ENCODE measurements at places on chromosomes 3 and 15.

DNA sequence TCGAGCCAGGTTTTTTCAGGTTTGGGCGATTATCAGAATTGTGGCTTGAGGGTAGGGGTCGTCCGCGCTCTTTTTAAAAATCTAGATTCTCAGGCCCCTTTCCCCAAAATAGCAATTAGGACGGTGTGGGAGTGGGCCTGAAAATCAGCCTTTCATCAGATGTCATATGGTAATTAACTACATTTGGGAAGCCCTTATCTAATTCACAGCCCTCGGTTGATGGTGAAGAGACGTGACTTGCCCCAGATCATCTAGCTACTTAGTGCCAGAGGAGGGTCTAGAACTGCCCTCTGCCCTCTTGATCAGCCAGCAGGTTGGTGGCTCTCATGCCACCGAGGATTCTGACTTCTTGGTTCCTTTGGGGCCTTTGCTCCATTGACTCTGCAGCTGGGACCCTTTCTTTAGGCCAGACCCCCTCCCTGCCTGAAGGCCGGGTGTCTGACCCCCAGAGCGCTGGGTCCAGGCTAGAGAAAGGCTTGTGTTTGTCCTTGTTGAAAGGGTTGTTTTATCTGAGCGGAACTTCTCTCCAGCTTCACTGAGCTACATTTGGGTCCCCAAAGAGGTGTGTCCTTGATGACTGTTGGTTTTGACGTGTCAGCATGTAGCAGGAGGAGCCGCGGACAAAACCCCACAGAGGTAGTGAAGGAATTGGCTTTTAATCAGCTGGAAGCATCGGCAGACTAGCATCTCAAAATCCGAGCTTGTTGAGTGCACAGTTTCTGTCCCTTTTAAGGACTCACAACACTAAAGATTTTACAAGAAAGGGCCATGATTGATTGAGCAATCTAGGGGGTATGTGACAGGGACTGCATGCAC is 857 bp downstream of the AEN start:
- peak; percentile 41 for DNase-seq

- DNase-seq, result no peak
Measured at GRCh38 chr3:167810236-167810635, 74.7 kb downstream of the SERPINI1 start.

DNA sequence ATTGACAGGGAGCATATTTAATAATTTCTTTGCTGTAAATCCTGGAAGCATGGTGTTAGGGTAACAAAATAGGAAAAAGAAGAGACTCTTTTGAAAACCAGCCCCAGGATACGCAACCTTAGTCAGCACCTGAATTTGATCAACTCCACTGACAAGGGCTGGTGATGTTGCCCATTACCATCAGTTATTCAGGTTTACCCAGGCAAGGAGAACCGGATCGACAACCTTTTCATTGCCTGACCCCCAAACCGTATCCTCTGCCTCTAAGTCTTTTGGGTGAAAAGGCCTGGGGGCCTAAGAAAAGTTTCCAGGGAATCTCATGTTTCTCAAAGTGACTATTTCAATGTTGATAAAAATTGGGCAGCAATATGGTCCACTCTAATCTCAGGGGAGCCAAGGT is 313.3 kb downstream of the KBTBD8 start:
- DNase-seq, result no peak

DNA sequence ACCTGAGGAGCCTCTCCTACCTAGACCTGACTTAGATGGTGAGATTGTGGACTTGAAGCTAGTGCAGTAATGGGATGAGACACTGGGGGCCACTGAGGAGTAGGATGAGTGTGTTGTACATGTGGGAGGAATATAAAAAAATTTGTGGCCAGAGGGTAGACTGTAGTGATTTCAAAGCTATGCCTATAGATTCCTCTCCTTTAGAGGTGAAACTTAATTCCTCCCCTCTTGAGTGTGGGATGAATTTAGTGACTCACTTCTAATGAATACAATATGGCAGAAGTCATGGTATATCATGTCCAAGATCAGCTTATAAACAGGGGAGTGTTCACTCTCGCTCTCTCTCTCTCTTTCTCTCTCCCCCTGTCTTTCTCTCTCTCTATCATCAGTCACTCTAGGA is 6.7 kb downstream of the ZNF860 start:
- DNase-seq, result no peak

- no peak for DNase-seq
Measured at GRCh38 chr3:45980819-45981218, 14.8 kb downstream of the FYCO1 start.

DNA sequence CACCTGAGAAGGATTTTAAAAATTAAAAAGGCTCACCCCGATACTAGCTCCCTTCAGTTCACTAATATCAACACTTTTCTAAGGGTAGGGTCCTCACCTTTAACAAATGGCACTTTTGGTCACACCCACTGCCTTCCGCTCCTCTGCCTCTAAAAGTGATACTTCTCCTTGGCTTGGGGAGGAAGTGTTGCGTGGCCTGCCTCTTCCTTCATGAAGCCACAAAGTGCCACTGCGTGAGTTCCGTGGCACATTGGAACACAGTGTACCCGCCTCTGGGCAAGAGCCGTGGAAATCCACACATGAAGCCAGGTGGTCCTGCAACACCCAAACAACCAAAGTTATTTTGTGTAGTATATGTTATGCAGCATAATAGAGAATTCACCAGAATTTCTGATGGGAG is 3.9 kb downstream of the B4GALT4 start:
- DNase-seq, result no peak

GRCh38 chr15:56732135-56732885 is 999 bp downstream of the ZNF280D start:
- DNase-seq, result no peak

DNA sequence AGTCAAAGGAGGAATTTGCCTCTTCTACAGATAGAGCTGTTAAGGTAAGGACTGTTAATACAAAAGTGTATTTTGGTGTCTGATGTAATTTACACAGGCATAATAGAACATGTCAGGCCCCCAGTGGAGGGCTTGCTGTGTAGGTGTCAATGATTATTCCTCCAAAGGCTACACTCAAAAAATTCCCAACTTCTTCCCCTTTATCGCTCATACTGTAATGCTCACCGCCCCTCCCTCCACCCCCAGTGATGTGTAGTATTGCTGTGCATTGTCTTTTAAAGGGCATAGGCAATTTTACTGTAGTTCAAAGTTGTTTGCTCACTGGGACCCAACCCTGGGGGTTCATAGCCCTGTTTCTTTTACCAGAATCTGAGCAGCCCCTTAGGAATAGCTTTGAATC is 32.2 kb downstream of the NSUN3 start:
- no peak for DNase-seq

DNA sequence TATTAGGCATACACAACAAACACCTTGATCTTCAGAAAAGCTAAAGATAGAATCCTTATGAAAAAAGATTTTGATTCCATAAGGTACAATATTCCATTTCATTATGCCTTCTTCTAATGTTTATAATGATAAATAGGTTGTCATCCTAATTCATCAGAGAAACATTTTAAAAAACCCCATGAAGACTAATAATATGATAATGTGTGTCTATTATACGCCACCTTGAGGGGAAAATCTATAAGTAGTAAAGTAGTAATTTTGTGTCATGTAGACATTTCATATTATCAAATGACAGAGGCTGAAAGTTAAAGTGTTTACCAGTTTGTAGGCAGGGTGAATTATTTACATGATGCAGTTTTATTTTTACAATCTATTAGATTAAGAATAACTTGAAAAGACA is 524.3 kb downstream of the GBE1 start:
- no peak for DNase-seq

DNA sequence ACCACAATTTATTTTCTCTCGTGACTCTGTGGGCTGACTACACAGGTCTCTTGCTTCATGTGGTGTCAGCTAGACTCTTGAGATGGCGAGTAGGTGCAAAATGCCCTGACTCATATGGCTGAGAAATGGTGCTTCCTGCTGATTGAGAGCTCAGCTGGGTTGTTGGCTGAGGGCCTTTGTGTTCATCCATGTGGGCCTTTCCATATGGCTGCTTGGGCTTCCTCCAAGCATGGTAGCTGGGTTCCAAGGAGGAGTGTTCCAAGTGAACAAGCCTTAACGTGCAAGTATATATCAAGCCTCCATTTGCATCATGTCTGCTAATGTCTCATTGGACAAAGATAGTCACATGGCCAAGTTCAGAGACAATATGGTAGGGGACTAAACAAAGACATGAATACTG is 164.0 kb downstream of the PDCD6IP start:
- DNase-seq, result no peak

- DNase-seq, result no peak
Measured at GRCh38 chr15:70491201-70491621, 272.1 kb downstream of the UACA start.

DNA sequence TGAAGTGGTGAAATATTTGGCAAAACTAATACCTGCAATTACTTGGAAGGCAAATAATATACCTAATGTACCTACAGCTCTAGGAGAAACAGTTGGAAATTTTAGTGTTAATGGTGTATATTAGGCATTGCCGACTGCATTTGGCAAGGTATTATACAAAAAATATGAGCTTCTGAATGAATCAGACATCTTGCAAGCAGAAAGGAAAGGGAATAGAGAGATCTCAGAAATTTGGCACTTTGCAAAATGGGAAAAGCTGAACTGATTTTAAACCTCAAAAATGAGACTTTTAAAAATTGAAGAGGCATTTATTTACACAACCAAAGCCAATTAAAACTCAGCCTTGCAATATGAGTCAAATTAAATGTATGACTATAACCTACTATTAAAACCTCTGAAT is 40.2 kb upstream of the C15orf61 start:
- no peak for DNase-seq

DNA sequence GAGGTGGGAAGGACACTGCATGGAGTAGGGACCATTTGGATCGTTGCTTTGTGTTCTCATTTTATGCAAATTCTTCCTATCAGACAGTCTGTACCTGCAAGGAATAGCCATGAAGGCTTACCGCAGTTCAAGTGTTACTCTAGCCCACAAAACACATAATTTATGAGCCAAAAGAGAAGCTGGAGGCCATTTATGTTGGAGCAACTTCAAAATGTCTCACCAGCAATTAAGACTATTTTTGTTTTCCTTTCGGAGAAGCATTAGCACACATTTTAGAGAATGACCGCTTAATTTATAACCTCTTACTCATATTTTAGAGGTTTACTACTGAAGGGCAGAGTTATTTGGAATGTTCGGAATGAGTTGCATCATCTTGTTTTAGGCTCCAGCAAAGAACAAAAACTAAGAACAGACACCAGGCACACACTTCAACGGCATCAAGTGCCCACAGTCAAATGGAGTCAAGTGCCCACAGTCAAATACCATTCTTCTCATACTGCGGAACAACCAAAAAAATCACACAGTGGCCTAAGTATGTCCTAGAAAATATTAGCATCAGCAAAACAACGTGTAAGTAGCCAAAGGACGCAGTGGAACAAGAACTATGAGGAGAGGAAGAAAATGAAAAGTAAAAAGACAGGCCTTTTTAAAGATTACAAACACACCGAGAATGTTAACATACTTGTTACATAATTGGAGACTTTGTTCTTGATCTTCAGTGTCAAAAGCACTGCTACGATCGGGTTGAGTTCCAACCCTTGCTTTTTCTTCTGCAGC is 17.5 kb upstream of the GOLGA8J start:
- DNase-seq, result no peak

DNA sequence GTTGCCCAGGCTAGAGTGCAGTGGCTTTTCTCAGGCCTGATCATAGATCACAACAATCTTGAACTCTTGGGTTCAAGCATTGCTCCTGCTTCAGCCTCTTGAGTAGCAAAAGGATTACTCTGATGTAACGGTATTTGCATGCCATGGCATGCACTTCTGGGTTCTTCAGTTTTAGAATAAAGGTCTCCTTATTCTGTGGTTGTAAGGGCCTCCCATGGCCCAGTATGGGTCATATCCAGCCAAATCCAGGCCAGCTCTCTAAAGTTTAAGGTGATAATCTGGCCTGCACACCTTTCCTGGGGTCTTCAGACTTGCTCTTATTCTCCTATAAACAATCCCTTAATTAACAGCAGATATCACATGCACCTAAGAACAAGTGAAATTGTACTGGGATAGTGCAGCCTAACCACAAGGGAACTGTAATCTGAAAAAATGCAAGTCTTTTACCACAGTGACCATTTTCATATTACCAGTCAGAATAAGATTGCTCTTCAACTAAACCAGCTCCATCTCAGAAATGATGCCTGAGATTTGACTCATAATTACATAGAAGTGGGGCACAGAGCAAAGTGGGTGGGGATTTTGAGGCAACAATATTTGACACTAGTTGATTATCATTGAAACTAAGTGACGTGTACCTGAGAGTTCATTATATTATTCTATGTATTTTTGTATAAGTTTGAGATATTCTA is 25.4 kb downstream of the COMMD2 start:
- DNase-seq, result no peak

DNA sequence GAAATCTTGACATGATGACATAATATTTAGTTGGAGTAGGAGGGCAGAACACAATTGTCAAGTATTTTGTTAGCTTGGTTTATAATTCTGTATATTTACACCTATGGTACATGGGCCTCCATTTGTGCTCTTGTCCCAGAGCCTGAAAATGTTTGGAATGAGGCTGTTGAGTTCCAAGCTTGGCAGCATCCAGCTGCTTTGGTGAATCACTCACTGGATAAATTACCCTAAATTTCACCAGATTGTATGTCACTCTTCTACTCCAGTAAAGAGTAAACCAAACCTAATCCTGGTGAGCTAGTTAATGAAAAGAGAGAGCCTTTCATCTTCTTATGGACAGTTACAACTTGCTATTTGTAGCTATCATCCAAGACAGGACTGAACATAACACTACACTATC is 928.7 kb downstream of the DIPK2A start:
- no peak for DNase-seq

DNA sequence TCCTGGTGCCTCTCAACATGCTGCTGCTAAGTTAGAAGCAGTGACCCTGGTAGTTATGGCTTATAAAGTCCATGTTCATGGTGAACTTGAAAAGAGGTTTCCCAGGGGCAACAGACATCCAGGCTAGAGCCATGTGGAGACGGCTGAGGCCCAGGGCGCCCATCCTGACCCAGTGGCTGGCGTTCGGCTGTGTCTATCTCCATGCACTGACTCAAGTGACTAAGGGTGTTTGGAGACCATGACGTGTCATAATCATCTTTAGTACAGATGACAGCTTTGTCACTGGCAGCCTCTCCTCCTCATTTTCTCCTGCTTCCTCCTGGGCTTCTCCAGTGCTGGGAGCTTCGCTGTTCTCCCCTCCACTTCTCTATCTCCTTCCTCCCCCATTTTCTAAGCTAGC is 287.4 kb upstream of the LYSMD4 start:
- DNase-seq, result no peak

- peak; percentile 30 for DNase-seq
Measured at GRCh38 chr3:129439226-129439816, 427 bp downstream of the MBD4 start.

- no peak for DNase-seq
Measured at GRCh38 chr15:40444736-40445135, 4.0 kb downstream of the BAHD1 start.

GRCh38 chr3:138938056-138938876 is 8.7 kb downstream of the FOXL2 start:
- DNase-seq, result no peak

DNA sequence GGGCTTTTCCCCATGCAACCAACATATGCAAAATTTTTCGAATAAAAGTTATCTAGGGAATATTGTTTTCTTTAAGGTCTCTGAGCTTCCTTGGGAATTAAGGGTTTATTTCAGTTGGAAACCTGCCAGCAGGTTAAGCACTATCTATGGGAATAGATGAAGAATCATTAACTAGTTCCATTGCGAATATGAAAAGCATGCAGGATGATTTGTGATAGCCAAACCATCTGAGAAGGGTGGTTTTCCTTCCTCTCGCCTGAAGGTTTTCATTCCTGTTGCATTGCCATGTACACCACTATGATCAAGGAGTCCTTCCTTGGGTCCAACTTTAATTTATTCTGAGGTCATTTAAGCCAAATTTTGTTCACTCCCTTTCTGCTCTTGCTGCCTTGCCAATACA is 184.9 kb downstream of the NR2F2 start:
- no peak for DNase-seq

GRCh38 chr15:81297603-81298575 is 26.1 kb downstream of the STARD5 start:
- no peak for DNase-seq

All from stimulated activated CD4-positive, alpha-beta T cell treated with anti-CD3 and anti-CD28 coated beads, Interleukin-2, amount 100 ng/mL, for 48 hours (primary cell).